DMS79 (cell line): ENCODE measurements at places on chromosomes 4 and X.

- DNase-seq, result no peak
Observed at GRCh38 chr4:155271557-155271956, 63.1 kb downstream of the NPY2R start.

- no peak for DNase-seq
Observed at GRCh38 chrX:119745283-119745848, 13.0 kb upstream of the SOWAHD start.

GRCh38 chrX:154532690-154533089, 14.0 kb downstream of the G6PD start:
- no peak for DNase-seq

DNA sequence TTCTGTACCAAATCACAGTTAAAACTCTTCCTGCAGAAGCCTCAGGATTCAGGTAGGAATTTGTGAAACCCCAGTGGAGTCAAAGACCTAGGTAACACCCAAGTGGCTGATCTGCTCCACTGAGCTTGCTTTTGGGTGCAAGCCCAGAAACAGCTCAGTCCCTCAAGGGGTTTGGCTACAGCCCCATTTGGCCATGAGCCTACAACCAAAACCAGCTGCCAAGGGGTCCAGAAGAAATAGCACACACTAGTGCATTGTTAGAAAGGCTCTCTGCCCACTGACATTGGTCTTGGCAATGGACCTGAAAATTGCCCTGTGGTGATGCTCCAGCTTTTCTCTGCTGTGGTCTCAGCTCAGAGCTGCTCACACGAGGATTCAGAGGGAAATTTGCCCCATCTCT, 577.4 kb upstream of the INTU start:
- peak; percentile 59 for DNase-seq

GRCh38 chr4:27357283-27357682, 496.6 kb downstream of the STIM2 start:
- DNase-seq, result no peak

GRCh38 chrX:16739574-16739973, 20.2 kb downstream of the SYAP1 start:
- no peak for DNase-seq

DNA sequence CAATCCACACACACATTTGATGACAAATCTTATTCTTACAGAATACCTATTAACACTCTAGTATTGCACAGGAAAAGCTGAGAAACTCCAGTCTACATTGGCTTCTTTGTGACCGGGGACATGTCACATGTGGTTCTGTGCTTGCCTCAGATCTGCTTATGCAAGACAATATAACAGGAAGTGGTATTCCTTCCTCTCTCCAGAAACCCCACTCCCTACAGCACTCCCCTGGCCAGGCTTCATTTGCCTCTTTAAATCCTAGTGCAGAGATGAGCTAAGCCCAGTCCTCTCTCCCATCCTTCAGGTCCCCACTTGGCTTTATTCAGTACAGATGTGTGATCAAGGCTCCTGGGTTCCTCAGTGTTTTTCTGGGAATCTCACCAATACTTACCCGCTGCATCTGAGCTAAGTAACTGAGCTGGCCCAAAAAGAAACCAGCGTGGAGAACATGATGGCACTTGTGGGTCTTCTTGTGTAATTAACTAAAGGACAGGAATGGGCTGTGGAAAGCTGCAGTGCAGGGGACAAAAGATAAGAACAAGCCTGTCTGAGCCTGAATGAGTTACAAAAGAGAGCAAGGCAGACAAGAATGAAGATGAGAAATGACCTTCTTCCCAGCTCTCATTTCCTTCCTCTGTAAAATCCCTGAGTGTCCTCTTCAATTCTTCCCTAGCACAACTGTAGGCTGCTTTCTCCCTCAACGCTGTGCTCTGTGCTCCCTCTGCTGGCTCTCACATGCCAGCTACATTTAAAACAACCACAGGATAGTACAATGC, 105.6 kb downstream of the HNRNPD start:
- DNase-seq, result peak; percentile 50

DNA sequence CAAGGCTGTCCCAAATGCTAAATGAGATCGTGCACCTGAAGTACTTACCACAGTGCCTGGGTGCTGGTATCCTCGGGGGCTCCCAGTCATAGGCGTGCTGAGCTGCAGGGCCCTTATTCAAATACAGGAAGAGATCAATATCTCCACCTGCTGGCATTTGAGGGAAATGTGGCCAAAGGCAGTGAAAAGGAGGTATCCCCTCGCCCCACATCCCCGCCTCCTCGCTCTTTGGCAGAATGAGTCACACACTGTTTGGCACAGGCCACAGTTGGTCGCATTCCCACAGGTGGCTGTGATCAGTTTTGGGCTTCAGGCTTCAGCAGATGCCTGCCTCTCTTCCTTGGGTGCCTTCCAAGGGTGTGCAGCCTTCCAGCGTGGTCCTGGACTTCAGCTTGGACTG, 28.4 kb downstream of the ZNF185 start:
- peak; percentile 23 for DNase-seq

- DNase-seq, result no peak
Observed at GRCh38 chr4:24116107-24116506, 226.3 kb upstream of the PPARGC1A start.

DNA sequence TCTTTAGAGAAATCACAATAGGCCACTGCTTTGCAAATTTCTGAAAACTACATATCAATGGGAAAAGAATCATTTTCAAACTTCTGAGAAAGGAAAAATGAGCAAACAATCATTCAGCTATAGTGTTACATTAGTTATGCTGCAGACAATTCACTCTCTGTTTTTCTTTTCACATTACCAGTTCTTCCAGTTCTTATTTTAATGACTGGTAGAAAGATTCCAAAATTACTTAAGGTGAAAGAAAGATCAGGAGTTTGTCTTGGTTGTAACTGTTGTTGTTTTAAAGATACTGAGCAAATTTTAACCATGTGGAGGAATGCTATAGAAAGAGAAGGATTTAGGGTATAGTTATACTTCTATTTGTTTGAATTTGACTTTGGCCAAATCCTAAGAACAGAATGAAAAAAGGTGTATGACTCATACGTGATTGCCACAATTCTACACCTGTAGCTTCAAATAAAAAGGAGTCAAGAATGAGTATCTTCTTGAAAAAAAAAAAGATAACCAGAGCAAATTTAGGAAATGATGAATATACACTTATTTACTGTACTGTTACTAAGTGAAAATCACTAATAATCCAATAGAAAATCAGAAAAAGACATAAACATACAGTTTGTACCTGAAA, 21.0 kb upstream of the RASGEF1B start:
- DNase-seq, result no peak

- no peak for DNase-seq
Observed at GRCh38 chr4:44652002-44652401, 577 bp upstream of the YIPF7 start.

DNA sequence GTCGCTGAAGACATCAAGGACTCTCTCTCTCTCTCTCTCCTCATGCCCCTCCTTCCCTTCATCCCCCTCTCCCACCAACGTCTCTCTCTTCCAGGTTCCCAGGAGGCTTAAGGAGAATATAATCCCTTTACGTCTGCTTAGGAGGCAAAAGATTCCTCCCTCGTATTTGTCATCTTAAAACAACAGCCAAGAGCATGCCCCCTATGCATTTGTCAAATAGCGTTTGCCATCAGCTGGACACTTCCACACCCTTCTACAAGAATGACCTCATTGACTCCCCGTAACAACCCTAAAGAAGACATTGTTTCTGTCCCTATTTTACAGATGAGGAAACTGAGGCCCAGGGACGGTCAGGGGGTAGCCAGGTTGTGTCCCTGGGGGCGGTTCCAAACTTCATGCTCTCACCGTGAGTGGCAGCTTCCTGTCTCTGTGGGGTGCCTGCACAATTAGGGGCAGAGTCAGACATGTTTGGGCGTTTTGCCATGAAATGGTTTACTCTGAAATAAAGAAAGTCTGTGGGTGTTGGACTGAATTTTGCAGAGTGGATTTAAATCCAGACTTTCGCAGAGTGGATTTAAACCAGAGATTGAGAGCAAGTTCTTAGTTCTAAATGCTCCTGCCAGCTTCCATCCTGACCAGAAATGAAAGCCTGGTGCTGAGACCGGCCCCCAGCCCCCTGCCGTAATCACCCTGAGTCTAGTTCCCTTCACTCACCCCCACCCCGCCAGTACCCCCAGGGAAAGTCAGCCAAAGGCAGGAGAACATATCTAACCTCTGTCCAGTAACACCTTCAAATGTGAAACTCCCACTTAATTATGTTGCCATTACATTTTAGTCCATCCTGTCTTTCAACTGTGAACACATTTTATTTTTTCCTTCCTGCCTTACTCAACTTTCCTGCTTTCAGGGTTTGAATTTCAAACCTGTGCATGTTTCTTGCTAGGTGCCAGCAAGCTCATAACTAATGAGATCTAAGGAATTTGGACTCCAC, 44.3 kb upstream of the TBL1X start:
- DNase-seq, result no peak

GRCh38 chrX:78024349-78025059, 55.1 kb upstream of the PGAM4 start:
- no peak for DNase-seq

- no peak for DNase-seq
Observed at GRCh38 chrX:1462596-1463251, 10.0 kb upstream of the ASMTL start.

DNA sequence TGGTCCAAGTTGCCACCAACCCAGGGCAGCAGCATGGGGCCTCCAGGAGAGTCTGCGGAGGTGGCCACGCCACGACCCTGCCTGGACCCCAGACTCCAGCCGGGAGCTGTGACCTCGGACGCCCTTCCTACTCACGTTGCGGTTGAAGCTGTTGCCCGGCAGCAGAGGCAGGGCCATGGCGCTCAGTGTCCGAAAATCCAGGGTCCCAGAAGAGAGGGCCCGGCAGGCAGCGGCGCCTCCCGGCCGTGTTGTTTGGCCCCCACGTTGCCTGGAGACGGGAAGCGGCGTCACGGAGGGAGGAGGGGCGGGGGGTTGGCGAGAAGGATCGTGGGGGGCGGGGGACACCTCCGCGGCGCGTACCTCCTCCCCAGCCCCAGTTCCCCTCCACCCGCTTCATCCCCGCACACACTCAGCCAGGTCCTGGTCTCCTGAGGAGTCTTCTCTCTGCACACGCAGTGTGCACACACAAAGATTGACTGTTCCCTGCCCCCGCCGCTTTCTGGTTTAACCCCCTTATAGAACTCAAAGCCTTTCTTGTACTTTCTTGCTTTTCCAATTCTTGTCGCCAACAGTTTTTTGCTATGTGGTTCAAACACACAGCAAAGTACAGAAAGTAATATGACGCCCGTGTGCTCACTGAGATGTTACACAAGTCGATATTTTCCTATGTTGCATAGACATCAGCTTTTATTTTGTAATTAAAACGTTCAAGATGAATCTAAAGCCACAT, at the start of gene EFHC2:
Gene EFHC2 (minus strand): TSS at position 261 of the 730 bp plus-strand sequence. CDS start 84 bp downstream, at position 177.
- no peak for DNase-seq

- DNase-seq, result no peak
Observed at GRCh38 chr4:82247171-82247570, 126.6 kb downstream of the HNRNPD start.

DNA sequence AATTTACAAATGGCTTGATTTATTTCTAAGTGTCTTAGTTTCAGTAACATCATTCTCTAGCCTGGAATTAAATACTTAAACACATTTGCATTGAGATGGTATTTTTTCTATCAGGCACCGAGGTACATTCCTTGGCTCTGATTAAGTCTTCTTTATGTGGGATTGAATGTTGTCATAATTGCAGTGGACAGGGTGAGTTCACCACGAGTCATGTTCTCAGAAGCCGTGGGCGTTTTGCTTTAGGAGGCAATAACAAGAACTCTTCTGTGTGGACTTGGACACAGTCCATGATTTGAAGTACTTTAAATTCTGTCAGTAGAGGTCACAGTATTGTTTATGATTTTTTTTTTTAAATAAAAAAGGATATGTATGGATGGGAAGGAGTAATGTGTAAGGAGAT, 57.1 kb upstream of the EFHC2 start:
- DNase-seq, result no peak

DNA sequence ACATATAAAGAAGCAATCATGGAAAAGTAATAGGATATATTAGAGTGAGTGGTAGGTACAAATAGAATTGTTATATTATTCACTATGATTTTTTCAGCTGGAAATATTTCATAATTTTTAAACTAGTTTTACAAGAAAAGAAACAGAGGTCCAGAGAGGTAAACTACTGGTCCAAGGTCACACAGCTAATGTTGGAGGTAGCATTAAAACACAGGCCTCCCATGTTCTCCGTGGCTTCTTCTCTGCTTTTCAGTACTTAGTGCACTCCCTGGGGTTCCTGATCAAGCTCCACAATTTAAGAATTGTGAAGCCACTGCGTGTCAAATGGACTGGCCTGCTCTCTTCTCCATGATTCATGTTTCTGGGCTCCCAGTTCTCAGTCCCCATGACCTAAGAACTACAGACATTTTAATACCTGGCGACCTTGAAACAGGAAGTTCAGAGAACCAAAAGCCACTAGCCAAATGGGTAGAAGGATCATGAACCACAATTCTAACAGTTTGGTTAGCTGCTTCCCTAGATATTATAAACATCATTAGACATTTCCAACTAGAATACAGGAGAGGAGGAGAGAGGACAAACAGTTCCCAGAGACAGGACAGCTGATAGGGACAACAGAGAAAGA, 172.0 kb upstream of the KLF3 start:
- DNase-seq, result no peak

DNA sequence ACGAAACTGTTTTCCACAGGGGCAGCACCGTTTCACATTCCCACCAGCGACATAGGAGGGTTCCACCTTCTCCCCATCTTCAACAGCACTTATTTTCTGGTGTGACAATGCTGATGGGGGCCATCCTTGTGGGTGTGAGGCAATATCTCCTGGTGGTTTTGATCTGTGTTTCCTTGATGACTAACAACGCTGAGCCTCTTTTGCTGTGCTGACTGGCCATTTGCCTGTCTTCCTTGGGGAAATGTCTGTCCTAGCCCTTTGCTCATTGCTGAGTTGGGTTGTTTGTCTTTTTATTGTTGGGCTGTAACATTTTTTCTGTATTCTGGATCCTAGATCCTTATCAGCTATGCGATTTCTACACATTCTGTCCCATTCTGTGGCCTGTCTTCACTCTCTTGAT, 33.7 kb downstream of the ATP2B3 start:
- DNase-seq, result no peak

- no peak for DNase-seq
Observed at GRCh38 chr4:184099535-184099966, 118.1 kb downstream of the ENPP6 start.

DNA sequence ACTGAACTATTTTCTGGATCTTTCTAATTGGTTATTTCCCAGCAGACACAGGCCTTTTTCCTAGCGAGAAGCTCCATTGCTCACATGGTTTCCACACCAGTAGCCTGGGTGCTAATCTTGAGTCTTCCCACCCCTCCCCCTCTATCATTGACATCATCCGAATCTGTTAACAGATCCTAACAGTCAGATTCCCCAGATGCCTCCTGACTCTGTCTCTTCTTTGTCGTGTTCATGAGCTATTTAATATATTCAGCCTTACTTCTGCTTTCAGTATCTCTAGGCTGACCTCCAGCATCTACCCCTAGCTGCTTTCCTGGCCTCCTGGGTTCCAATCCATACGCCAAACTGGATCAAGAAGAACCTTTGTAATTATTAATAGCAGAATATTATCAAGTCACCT, 85.0 kb downstream of the CLNK start:
- DNase-seq, result no peak

GRCh38 chrX:115372152-115372551, 82.6 kb downstream of the LUZP4 start:
- peak; percentile 58 for DNase-seq
